ENCODE measurements at places on chromosomes 2 and 18. TPM values are rescaled to one million over a fixed set of nuclear protein-coding genes. Genes with fewer than 3 reads are reported as not detected.
A peak's percentile ranks its signal among the peaks of the same experiment; 100 is the strongest.

The REG3A gene
- total RNA-seq = not detected

The KYNU gene
- total RNA-seq = 1.9 TPM

The SCYGR1 gene
- total RNA-seq = not detected

The IL1RL1 gene
- not detected for total RNA-seq

The INPP5D gene
- 1.7 TPM for total RNA-seq

The PRSS56 gene
- not detected for total RNA-seq

The TEX44 gene
- total RNA-seq = not detected

DNA sequence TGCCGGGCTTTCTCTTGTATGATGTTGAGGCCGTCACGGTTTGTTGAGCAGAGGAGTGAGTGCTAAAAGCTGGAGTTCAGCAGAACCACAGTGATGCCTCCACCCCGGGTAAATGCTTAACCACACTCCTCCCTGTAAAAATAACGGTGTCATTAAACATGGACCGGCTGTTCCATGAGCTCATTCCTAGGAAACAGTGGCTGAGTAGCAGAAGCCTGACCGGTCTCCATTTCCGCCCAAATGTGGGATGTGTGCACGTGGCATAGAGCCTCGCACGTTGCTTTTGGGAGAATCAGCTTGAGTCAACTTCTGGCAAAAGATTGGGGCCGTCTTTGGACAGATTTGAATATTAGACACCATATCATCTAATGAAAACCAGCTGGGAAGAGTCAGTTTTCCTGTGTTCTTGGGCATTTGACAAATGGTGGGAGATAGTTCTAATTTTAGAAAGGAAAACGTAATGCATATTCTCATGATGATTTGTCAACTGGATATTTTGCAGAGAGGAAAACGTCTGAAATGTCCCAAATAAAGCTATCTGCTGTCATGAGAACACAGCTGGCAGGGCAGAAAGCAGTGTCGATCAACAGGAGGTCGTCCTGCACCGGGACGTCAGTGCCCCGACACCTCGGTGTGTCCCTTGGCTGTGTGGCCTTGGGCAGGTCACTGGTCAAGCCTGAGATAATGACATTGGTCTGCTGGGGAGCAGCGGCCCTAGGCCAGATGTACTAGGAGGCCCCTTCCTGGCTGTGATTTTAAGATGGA, 42.4 kb downstream of the LRRFIP1 start:
- no peak for DNase-seq

DNA sequence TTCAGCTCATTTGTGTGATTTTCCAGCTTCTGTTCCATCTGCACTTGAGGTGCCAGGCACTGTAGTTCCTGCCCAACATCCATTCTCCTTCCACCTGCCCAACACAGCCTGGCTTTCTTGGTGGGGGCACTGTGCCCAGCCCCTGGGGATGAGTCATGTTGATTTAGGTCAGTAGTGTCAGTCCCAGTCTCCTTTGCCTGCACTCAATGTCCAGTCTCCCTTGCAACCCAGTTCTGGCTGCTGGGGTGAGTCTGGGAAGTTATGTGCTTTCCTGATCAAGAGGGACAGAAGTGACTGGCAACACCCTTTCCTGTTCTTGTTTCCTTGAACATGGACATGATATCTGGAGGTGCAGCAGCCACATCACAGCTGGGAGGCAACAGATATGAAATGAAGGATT, 1.5 kb upstream of the ASB18 start:
- no peak for DNase-seq

DNA sequence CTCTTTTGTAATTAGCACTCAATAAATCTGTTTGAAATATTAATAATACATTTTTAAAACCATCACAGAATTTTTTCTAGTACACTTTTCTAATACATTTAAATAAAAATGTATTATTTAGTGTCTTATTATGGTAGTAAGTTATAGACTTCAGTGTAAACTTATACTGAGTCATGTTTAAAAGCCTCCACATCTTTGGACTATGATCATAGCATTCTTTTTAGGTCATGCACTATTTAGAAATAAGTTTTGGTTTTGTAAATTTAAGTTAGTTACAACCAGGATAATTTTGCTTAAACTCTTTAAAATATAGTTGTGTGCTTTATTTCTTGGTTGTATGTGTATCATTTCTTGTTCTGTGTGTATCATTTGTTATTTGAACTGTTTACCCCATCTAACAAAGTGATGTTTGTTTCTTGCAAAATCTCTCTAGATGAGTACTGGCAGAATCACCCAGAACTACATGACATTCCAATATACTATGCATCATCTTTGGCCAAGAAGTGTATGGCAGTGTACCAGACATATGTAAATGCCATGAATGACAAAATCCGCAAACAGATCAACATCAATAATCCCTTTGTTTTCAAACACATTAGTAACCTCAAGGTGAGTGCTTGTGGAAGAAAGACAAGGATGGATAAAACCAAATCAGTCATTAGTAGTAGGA, 16.7 kb downstream of the CPSF3 start:
- no peak for DNase-seq

- DNase-seq = no peak
These were observed 34.2 kb downstream of the TMEM131 start for GRCh38 chr2:97961534-97961933.

DNA sequence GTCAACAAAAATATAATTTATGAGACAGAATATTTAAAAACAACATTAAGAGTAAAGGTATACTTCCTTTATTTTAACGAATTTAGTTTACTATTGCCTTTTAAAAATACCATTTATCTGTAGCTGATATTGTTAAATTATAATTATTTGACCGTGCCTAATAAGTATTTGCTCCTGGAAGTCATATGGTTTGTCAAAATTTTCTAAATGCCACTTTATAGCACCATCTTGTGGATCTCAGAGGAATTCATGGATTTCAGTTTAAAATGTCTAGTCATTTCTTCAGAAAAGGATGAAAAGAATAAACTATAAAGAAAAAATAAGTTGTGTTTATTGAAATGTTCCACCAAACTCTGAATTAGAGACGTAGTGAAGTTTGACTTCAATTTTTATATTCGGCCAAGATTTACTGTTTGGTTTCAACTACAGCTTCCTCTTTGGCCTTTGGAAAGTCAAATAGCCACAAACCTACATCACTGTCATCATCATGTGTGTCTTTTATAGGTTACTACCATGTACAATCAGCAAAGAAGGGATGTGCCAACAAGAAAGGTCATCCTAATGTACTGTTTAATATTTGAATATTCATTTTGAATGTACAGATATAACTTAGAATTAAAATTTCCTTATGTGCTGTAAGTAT, 10.3 kb upstream of the FTCDNL1 start:
- DNase-seq = no peak

GRCh38 chr2:137190411-137191195, 425.3 kb downstream of the THSD7B start:
- no peak for DNase-seq

- peak; percentile 56 for DNase-seq
These were observed 2.3 kb downstream of the ZNF513 start for GRCh38 chr2:27378096-27378808.

DNA sequence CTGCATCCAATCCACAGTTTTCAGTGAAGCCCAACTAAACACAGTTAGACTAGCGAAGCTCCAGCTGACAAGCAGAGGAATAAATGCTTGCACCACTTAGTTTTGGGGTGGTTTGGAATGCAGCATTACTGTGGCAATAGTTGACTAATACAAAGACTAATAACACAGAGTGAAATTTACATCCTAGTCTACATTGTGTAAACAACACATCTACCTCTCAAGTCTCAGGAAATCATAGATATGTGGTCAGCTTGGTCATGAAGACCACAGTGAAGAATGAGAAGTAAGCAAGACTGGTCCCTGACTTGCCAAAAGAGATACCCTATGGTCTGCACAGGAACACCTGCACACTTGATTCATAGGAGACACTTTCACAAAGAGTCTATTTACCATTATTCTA, 155.1 kb upstream of the TANK start:
- no peak for DNase-seq

- DNase-seq = no peak
These were observed 12.7 kb upstream of the GPC1 start for GRCh38 chr2:240422658-240423329.

DNA sequence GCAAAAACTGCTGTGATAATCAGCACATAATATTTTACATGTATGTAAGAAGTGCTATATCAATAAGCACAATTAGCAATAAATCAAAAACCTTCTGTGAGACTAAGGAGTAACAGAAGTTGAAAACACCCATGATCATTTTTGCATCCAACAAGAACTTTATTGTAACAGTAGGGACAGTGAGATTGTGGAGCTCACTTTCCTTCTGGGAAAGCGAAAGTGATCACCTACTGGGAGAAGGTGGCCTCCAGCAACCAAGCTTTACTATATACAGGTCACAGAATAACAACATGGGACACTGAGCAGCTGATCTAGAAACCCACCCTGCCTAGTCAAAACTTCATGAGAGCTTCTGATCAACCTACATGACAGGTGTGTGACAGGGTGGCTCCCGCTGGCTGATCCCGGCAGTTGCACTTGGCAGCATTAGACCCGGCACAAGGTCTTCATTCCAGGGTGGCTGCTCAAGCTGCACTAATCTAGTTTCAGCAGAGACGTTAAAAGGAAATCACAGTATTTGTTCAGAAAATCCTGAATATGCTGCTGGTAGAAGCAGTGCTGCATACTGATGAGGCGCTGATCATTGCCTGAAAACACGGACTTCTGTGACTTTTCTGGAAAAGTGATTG, 63.5 kb upstream of the ARL5A start:
- DNase-seq = no peak

DNA sequence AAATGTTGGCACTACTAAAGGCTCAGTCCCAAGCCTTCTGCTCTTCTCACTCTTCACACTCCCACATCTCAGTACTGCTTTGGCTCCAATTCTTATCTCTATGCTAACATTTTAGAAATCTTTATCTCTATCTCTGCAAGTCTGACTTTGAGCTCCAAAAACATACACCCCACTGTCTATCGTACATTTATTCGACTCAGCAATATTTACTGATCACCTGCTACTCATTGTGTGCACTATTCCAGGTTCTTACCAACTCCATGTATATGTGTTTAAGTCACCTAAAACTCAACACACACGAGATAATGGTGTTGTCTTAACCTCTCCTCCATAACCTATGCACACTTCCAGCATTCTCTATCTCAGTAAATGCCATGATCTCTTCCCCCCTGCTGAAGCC, 268.2 kb upstream of the CRIM1 start:
- DNase-seq = no peak

GRCh38 chr2:160459538-160460332, 33.9 kb downstream of the RBMS1 start:
- no peak for DNase-seq

DNA sequence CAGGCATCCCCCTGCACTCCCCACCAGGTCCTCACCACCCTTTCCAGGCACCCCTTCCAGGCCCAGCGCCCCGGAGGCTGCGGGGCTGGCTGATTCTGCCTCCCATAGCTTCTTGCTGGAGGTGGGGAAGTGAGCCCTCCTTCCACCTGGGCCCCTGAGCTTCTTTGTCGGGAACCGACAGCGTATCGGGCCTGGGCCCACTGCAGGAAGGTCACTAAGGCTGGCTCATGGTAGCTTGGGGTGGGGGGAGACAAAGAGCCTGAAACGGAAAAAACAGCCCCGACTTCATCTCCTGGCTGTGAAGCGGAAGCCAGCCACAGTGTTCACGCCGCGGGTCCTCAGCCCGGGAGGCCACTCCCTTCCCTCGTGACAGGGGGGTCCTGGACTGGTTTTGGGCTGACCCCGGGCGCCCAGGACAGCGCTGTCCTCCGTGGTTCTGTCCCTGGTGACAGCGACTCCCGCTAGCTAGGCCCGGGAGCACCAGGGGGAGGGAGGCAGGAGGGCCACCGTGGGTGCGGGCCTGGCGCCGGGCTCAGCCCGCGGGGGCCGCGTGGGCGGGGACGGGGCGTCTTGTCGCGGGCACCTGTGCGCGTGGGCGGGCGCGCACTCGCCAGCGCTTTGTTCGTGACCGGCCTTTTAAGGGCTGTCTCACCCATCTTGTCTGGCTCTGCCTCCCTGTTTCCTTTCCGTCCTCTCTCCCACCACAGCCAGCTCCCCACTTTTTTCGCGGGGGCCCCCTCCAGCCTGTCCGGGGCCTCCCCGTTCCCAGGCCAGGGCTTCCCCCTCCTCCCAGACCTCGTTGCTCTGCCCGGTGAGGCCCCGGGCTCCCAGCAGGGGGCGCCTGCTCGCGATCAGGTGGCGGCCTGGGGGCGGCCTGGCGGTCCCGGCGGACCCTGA, 64.9 kb downstream of the DNMT3A start:
- DNase-seq = peak; percentile 98

GRCh38 chr2:217788669-217789002, 214.2 kb downstream of the TNS1 start:
- peak; percentile 8 for DNase-seq

GRCh38 chr2:16626997-16627605, 38.5 kb downstream of the CYRIA start:
- no peak for DNase-seq

DNA sequence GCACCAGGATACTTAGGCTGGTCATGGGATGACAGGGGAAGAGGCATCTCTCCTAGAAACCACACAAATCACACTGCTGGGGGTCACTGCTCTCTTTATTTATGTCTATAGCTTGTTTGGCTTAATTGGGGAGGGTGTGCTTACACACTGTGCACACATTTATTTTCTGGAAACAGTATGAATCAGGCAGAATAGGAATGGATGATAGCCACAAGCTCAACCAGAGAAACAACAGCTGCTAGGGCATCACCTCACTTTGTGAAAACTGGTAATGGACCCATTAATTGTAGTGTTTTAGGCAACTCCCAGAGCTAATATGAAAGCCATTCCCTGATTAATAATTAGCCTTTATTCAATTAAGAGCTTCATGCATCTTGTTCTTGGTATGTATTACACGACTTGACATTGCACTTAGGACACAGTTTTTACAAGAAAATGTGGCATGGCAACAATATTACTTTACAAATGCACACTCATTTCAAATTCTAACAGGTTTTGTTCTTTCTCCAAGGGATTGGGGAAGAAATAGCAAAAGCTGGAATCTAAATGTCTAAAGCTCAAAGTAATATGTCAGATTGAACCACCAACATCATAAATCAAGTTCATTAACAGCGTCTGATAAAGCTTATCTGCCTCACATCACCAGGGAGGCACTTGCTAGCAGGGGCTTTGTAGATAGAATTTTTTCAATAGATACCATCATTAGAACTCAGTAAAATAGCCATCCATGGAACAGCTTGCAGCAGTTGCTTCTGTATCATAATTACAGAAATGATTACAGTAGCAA, 361.9 kb upstream of the FSHR start:
- no peak for DNase-seq

DNA sequence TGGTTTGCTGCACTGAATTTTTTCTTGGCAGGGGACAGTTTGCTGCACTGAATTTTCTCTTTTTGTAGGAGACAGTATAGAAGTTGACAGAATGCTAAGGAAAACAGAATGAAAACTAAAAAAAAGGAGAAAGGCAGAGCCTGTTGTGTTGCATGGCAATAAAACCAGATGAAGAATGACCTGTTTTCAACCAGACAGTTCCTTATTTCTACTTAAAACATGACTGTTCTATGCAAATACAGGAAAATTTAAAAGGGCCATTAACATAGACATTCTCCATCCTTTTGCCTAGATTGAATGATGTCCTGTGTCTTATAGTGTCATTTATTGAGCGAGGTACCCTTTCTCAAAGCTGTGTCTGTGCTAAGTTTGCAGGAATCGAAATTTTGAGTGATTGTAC, 33.3 kb downstream of the ABI2 start:
- no peak for DNase-seq

All from H7 (cell line).